ENCODE measurements at places on chromosomes 7 and 10. TPM values are rescaled to one million over a fixed set of nuclear protein-coding genes. Genes with fewer than 3 reads are reported as not detected.

- H3K4me3 ChIP-seq = no peak overlapping the region
- no peaks in the 10 kb centered on the region for H3K27me3 ChIP-seq
These were observed 132.2 kb downstream of the VIPR2 start for GRCh38 chr7:159012353-159013069.

DNA sequence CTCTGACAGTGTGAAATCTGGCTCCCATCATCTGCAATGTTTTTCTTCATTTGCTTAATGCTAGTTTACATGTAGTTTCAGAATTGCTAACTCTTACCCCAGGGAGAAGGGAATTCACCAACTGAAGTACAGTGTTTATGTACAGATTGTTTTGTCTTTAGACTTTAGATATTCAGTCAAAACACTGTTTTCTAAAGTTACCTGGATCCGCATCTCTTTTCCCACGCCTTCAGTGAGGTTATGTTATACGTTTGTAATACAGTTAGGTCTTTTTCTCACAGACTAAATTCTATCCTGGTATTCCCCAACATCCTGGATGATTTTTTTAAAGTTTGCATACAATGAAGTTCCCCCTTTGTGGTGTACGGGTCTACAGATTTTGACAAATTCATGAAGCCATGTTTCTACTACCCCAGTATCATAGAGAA is 3.2 kb upstream of the LYZL1 start:
- no peak for DNase-seq
- no peaks in the 10 kb centered on the region for H3K36me3 ChIP-seq
- H3K4me1 ChIP-seq = no peaks in the 10 kb centered on the region
- H3K27me3 ChIP-seq = peaks cover 13% of the 10 kb centered on the region

- H3K4me1 ChIP-seq = peaks cover 8% of the 10 kb centered on the region
- no peak overlapping the region for H3K4me3 ChIP-seq
- DNase-seq = no peak
- H3K27ac ChIP-seq = no peak overlapping the region
- H3K27me3 ChIP-seq = no peaks in the 10 kb centered on the region
These were observed 13.8 kb downstream of the RSU1 start for GRCh38 chr10:16803464-16803863.

GRCh38 chr7:24714676-24715010 is 42.6 kb downstream of the GSDME start:
- no peak for DNase-seq
- H3K27ac ChIP-seq = no peak overlapping the region
- no peaks in the 10 kb centered on the region for H3K36me3 ChIP-seq
- no peak overlapping the region for H3K4me3 ChIP-seq
- peaks cover 15% of the 10 kb centered on the region for H3K4me1 ChIP-seq

GRCh38 chr7:1933066-1933750 is 263.1 kb downstream of the ELFN1 start:
- no peak overlapping the region for H3K27ac ChIP-seq
- H3K27me3 ChIP-seq = peaks cover 4% of the 10 kb centered on the region
- DNase-seq = no peak
- peaks cover 25% of the 10 kb centered on the region for H3K36me3 ChIP-seq

Gene WNT8B
- total RNA-seq = 0.54 TPM

Gene KCNMA1
- 0.39 TPM for total RNA-seq

Gene NEUROD6
- not detected for total RNA-seq

Gene TAS2R41
- not detected for total RNA-seq

Measured in activated naive CD8-positive, alpha-beta T cell treated with anti-CD3 and anti-CD28 coated beads, Interleukin-2, amount 10 ng/mL, durations not matched to agents 7 days and 5 days (primary cell).